ENCODE measurements at places on chromosomes 5 and 9.

DNA sequence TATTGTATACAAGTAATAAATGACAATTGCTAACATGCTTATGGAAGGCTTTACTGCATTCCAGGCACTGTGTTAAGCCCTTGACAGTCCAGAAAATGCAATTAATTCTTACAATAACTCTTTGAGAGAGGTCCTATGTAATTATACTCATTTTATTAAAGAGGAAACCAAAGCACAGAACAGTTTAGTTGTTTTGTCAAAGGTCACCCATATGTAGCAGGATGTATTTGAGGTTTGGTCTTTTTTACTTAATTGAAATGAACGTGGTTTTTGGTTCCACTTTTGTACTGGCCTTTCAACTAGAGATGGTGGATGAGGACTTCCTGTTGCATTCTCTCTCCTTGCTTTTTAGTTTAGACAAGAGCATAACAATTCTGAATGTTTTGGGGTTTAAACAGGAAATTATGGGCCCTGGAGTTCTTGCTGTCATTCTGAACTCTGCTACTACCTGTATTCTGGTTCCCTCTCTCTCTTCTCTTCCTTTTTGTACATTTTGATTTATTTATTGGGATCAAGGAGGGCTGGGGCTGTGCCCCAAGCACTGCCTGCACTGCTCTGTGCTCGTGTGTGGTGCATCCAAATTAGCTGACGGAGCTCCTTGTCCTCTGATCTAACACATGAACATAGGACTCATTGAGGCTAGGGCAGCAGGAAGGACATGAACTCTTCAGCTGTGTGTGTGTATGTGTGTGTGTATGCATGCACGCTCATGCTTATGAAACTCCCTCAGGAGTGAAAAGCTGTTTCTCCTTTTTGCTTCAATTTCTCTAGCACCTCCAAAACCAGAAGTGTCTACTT is 47.4 kb downstream of the SLC28A3 start:
- DNase-seq: no peak

GRCh38 chr9:134869554-134870300 is 10.9 kb upstream of the FCN2 start:
- no peak for DNase-seq

GRCh38 chr9:76687861-76688391 is 76.3 kb upstream of the PCA3 start:
- peak; percentile 81 for DNase-seq

DNA sequence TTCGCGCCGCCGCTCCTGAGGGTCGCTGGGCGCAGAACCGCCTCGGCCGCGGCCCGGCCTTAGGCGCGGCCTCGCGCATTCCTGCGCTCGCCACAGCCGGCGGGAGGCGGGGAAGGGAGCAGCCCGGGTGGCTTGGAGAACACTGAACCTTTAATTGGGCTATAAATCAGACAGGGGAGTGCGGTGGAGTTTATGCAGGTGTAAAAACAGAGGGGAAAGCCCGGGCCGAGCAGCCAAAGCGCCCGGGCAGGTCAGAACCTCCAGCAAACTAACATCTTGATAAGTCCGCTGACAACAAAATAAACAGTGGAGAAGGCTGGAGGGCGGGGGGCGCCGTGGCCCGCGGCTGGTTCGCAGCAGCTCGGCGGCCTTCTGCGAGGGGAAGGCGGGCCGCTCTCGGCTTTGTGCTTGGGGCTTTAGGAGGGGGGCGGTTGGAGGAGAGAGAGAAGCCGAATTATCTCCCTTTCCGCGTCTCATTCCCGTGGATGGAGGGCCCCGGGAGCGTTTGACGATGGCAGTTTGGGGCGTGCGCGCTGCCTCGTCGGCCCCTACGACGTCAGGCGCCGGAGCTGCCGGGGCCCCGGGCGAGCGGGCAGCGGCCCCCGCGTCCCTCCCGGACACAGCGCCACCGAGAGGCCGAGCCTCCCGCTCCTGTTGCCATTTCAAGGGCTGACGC is 11.3 kb downstream of the FOXD1 start:
- peak; percentile 80 for DNase-seq

DNA sequence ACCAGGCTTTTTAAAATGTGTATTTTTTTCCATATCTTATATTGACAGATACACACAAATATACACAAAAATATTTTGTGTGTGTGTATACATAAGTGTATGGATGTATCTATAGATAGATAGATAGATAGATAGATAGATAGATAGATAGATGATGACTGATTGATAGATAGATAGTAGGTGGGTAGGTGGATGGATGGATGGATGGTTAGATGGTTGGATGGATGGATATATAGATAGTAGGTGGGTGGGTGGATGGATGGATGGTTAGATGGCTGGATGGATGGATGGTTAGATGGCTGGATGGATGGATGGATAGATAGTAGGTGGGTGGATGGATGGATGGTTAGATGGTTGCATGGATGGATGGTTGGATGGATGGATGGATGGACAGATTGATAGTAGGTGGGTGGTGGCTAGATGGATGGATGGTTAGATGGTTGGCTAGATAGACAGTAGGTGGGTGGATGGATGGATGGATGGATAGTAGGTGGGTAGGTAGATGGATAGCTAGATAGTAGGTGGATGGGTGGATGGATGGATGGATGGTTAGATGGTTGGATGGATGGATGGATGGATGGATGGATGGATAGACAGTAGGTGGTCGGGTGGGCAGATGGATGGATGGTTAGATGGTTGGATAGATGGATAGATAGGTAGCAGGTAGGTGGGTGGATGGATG is 156.2 kb downstream of the NR3C1 start:
- DNase-seq: no peak

GRCh38 chr9:16044579-16044881 is 491.7 kb downstream of the CCDC171 start:
- DNase-seq: no peak

- DNase-seq: no peak
Measured at GRCh38 chr9:99113414-99114048, 8.6 kb downstream of the TGFBR1 start.

DNA sequence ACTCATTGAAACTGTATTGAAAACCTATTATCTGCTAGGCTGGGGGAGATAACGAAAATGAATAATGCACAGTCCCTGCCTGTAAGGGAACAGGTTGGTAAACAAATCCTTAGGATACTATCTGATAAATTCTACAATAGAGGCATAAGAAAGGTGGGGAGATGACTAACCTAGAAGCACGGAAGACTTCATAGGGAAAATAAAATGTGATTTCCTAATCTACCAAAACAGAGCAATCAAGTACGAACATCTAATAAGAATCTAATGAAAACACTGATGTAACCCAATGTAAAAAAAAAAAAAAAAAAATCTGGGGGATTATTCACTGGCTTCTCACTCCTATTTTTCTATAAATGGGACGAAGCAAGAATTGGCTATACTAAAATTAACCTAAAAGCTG is 124.4 kb downstream of the SLF1 start:
- DNase-seq: no peak

DNA sequence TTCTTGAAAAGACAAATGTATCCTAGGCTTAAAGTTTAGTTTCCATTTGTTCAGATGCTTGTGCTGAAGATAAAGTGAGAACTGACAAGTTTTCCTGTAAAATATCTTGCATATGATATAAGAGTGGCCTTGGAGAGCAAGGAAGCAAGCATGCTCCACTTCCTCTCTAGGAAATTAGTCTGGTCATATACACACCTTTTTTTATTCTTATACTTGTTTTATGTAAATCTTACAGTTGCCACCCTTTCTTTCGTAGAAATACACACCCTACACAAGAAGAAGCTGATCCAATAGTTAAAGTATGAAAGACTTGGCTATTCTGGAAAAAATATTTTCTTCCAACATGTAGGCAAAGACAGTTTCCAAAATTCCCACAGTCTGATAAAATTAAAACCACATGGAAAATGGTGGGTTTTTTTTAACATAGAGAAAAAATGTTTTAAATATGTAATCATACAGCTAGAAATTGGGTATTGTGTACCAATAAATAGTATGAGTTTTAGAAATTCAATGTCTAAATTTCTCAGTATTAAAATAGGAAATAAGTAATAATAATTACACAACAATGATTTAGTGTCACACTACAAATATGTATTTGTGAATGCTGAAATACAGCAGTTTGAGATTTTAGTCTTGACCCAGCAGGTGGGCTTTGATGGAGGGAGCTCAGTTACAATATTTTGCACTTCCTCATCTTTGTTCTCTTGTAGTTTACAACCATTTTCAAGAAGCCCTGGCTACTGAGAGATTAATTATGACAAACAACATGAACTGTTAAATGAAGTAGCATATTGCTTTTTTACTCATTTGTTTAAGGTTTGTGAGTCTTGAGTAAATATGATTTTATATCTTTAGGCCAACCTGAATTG is 185.7 kb upstream of the GNA14 start:
- peak; percentile 76 for DNase-seq

- DNase-seq: no peak
Measured at GRCh38 chr5:51599587-51599986, 216.3 kb downstream of the ISL1 start.

GRCh38 chr5:32160228-32160627 is 13.9 kb downstream of the GOLPH3 start:
- peak; percentile 39 for DNase-seq

GRCh38 chr9:79641070-79641469 is 69.3 kb downstream of the TLE4 start:
- DNase-seq: peak; percentile 70

DNA sequence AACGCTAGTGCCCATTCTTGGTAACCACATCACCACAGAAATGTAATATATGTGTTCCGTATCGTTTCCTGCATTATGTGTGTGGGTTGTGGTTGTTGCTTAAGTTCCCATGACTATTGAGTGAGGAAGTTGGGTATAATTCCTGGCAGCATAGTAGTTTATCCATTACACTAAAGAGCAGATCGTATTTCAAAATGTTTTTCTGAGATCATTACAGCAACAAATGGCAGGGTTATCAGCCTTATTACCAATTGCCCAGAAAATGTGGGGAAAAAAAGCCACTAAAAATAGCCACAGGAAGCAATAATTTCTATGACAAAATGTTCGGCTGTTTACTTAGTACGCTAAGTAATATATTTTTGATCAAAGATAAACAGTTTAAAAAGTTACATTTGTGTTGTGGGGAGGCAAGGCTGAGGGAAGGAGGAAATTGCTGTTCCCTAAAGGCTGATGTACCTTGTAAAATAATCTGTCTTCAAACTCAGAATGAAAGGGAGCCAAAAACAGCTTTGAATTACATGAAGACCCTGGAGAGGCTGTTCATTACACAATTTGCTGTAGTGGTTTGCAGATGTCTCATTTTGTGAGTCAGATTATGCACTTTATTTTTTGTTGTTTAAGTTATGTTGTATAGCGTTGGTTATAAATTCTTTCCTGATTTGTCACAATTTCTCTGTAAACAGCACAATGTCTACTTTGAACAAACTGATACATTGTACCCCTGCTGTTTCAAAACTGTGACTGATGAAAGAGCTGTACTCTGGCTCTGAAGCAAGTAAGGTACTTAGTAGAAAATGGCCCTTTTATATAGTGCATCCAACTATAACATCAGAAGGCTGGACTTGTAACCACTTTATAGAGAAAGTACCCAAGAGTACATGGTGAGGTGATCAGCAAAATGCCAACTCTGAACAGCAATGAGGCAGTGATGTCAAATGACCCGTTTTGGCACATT is 1028.5 kb downstream of the NR2F1-AS1 start:
- peak; percentile 99 for DNase-seq

- no peak for DNase-seq
Measured at GRCh38 chr5:113302120-113302519, 132.7 kb downstream of the TSSK1B start.

DNA sequence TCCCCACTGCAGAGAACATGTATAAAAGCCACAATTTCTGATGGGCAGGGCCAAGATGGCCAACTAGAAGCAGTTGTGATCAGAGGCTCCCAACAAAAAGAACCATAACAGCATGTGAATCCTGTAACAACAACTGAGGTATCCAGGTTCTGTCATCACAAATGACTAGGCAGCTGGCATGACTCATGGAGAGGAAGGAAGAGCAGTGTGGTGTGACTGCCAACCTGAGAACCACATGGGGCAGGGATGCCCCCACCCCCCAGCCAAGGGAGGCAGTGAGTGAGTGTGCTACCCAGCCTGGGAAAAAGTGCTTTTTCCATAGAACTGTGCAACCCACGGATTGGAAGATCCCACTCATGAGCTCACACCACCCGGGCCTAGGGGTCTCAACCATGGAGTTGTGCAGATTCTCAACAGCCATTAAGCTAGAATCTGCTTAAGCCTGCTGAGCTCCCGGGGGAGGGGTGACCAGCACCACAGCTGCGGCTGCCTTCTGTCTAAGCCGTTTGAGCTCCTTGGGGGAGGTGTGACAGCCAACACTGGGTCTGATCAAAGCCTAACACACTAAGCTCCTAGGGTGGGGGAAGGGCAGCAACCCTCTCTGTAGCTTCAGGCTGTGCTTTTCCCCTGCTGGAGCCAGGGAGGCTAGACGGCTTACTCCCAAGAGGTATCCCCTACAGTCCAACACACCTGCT is 80.1 kb upstream of the DMAC1 start:
- no peak for DNase-seq

- DNase-seq: no peak
Measured at GRCh38 chr9:79694208-79694607, 122.4 kb downstream of the TLE4 start.

- DNase-seq: no peak
Measured at GRCh38 chr9:21172156-21172555, 5.7 kb upstream of the IFNA21 start.

Data from AG10803 (cell line).